ENCODE measurements at places on chromosomes 3 and 15.

GRCh38 chr3:3629911-3630310, 169.3 kb upstream of the LRRN1 start:
- no peak for DNase-seq

DNA sequence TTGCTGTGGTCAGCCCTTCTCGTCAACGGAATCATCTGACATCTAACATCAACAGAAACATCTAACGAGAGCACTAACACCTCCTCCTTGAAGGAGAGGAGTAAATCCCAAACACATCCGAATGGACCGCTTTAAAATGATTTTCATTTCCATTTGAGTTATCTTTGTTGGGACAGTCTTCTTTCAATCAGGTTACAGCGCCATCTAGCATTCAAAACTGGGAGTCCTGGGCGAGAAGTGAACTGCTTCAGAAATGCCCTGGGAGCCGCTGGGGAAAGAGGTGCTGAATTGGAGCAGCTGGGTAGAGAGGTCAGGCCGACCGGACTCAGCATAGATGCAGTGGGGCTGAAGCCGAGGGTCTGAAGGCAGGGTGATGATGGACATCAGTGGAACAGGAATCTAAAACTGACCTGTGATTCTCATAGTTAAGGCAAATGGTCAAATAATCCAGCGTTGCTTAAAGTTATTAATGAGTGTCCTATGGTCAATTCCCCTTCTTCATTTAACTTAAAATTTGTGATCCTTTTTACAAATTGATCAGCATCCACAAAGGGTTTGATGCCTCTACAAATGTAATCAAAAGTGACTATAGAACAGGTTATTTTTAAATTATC, 170.0 kb upstream of the NDN start:
- DNase-seq = no peak

- DNase-seq = no peak
Observed at GRCh38 chr3:37392957-37393356, 218.6 kb upstream of the LRRFIP2 start.

GRCh38 chr3:178295292-178295912, 240.8 kb upstream of the KCNMB2 start:
- DNase-seq = no peak

DNA sequence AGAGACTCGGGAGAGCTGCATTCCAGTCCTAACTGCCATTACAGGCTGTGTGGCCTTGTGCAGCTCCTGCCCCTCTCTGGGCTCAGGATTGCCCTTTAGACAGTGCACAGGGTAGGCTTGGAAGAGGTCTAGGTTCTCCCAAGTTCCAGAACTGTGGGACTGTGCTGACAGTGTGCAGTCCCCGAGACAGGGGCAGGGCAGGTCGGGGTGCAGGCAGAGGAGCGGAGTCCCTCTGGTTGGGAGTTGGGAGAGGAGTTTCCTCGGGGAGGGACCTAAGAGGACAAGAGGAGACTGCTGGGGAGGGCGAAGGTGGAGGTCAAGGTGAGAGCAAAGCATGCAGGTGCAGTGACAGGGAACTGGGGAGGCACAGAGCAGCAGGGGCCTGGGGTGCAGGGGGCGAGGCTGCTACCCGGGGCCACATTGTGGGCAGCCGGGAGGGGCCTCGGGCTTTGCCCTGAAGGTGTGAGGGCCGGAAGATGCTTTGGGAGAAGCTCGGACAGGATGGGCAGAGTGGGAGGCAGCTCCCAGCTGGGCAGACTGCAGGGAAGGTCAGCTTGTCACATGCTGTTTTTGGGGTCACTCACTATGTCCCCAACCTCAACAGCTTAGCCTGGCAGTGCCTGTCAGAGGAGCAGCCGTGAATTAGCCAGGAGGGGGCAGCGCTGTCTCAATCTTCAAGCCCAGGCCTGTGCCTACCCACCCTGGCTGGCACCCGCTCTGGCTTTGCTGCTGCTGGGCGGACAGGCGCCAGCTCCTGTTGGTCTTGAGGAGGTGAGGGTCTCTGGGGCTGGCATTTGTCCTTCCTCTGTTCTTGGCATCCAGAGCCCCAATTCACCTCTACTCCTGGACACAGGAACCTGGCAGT, 15.4 kb upstream of the CSPG4 start:
- DNase-seq = peak; percentile 56

DNA sequence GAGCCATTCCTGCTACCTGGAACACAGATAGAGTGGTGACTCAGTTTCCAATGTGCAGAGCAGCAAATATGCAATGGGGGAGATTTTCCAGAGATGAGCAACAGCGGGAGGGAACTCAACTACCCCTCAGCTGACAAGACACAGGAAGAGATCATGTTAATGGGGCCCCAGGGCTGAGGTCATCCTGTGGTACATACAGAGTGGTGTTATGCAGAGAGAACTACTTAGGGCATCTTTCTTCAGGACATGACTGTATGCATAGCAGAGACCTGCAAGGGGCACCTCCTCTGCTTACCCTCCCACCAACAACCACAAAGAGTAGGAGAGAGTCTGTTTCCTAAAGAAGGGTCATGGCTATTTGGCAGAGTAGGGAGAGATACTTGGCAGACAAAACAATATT, 6.8 kb upstream of the TBC1D5 start:
- DNase-seq = no peak

DNA sequence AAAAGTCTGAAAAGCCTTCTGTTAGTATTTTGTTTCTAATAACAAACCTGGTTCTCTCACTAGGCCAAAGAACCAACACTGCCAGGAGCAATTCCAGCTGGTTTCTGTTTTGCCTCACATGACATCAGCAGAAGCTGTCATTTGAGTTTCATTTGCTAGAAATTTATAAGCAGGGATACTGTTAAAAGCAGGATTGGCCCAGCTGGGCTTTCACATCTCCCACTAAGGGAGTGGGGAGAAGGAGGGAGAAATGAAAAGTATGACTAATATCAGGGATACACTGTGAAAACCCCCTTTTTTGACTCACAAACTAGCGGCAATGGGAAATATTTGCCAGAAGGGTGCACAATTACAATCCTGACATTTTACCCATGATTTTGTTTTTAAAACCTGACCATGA, 5.3 kb downstream of the CCDC80 start:
- no peak for DNase-seq

DNA sequence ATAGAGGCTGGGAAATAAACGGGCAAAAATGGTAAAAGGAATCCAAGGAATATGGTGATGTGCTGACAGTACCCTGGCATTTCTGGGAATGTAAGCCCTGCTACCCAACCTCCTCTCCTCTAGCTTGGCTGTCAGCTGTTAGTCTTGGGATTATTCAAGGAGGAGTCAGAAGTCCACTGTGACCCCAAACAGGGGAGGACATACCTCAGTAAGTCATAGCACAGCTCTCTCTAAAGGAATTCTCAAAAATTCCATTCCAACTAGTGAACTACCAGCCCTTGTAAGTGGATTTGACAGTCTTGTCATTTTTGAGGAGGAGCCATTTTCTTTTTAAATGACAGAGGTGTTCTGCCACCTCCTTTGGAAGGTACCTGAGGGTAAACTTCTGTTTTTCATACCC, 207.5 kb downstream of the PDCD6IP start:
- DNase-seq = no peak

- no peak for DNase-seq
Observed at GRCh38 chr3:112484352-112484751, 14.9 kb downstream of the BTLA start.

DNA sequence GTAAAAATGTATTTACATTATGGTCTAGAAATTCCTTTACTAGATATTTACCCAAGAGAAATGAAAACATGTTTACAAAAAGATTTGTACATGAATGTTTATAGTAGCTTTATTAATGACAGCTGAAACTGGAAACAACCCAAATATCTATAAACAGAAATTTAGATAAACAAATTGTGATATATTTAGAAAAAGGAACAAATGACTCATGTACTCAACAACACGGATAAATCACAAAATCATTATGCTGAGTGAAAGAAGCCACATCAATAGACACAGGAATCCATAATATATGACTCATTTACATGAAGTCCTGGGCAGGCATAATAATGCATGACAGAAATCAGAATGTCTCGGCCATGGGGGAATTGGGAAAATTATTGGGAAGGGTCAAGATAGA, 1020.2 kb downstream of the SQOR start:
- no peak for DNase-seq

- DNase-seq = no peak
Observed at GRCh38 chr15:57440167-57440566, 63.9 kb downstream of the CGNL1 start.

- no peak for DNase-seq
Observed at GRCh38 chr15:89359471-89360293, 25.1 kb upstream of the POLG start.

GRCh38 chr15:85330901-85331588, 49.4 kb upstream of the AKAP13 start:
- DNase-seq = peak; percentile 37

DNA sequence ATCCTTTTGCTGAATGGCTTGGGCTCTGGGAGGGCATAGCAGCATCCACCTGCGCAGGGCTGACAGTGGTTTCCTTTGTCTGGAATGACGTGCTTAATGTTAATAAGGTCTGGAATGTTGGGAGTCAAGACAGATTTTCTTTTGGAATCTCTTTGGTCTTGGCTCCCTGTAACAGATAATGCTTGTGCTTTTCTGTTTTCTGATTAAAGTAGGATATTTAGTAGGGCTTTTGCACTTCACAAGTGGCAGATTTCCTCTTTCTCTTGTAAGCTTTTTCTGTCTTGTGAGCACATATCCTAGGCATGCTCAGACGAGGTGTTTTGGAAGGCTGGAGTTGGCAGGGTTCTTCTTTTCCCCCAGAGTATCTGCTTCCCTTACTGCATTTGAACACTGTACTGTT, 189.6 kb downstream of the GHSR start:
- DNase-seq = no peak

All from activated CD4-positive, alpha-beta T cell treated with anti-CD3 and anti-CD28 coated beads for 24 hours (primary cell).